ENCODE measurements at places on chromosomes 2 and 18.

DNA sequence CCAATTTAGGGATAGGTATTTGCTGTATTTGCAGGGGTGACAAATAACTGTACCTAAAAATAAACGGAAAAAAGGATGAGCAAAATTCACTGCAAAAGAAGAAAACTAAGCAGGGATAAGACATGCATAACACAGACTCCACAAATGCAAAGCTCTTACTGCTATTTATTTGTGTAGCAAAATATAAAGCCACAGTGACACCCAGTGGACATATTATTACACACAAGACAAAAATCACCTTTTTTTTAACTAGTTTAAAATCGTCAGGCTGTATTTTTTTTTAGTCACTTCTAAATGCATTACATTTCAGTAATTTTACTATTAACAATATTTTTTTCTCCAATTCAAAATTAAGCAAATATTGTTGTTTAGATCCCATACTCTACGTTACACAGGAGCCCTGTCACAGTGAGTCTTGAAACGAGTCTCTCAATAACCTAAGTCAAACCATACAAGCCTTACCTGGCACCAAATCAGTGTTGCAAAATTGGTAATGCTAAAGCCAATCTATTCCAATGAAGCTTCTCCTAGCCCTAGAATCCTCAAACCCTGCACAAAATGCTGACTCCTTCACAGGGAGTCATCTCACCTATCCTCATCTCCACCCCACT, 23.7 kb downstream of the METTL4 start:
- peak; percentile 80 for DNase-seq

DNA sequence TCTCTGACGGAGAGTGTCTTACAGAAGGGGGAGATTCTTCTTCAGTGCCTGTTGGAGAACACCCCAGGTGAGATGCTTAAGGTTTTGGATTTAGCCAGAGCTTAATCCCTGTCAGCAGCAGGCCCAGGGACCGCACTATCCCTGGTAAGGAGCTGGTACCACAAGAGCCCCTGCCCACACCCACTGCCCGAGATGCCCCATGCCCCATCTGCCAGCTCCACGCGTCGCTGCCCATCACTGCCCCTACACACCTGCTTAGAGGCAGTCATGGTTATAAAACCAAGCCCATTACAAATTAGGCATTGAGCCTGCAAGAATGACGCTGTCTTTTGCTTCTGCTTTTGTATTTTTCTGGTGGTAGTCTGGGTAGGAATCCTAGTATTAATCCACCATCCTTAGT, 21.7 kb downstream of the CEP68 start:
- DNase-seq, result peak; percentile 83

GRCh38 chr2:66467718-66468117, 32.8 kb downstream of the MEIS1 start:
- no peak for DNase-seq

DNA sequence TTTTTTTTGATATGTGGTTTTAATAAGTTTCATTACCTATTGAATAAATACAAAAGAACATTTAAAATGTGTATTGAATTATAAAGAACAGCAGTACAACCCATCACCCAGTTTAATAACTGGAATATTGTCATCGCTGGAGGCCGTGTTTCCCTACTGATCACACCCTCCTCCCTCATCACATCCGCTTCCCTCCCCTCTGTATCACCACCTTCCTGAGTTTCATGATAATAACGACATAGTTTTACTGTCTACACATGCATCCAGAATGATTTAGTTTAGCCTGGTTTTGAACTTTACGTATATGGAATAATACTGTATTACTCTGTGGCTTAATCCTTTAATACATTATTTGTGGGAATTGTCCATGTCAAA, 2.1 kb downstream of the SERPINB8 start:
- DNase-seq, result no peak

DNA sequence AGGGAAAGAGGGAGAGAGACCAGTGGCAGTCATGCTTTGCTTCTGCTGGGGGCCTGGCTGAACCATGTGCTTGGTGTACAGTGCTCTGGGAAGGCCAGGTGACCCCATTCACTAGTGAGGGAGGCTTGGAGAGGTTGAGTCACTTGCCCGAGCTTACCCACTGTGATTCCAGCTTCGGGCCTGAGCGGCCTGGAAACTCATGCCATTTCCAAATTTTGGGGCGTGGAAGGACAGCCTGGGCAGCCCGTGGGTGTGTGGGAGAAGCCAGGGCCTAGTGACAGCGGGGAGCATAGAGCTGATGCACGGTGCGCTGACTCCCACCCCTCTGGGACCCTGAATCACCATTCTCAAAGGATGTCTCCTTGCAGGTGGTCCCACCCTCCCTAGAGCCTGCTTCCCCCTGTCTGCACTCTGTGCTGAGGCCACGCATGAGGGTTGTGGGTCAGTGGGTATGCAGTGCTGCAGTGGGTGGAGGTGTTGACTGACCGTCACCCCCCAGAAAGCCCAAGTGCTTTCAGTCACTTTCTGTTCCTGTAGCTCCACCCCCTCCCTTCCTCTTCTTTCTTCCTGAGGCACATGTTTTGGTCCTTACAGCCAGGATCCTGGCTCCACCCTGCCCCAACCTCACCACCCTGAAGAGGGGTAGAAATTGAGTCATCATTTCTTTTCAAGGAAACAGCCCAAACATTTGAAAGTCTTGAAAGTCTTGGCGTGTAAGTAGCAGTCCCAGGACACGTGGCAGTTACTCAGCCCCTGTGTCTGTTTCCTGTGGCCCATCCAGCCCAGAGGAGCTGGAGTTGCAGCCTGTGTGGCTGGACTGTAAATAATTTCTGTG, 69.3 kb upstream of the MCFD2 start:
- DNase-seq, result peak; percentile 72

- no peak for DNase-seq
These were observed 135.4 kb downstream of the NBAS start for GRCh38 chr2:15425712-15426111.

GRCh38 chr2:239182981-239183791, 217.6 kb downstream of the HDAC4 start:
- DNase-seq, result no peak

DNA sequence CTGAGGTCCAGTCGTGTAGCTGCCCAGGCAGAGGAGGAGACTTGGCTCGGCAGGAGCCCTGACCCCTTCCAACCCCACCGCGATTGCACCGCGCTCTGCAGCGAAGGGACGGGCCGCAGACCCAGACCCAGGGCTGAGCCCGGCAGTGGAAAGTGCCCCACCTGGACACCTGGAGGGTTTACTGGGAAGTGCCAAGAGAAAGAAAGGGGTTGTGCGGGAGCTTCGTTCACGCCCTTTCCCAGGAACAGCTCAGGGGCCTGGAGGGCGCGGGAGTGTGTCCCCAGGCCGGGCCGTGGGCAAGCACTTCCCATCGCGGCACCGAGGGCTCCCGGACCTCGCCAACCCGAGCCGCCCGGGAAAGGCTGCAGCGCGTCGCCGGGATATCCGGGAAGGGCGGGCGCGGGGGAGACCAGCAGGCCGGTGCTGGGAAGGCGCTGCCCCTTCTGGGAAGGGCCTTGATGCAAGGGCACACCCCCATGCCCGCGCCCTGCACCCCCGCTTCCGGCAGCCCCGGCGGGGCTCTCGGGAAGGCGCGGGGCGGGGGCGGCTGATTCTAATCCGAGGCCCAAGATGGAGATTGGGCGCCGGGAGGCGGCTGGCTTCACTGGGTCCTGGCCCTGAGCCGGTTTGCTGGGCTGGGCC, 36.1 kb upstream of the MRPL33 start:
- no peak for DNase-seq

DNA sequence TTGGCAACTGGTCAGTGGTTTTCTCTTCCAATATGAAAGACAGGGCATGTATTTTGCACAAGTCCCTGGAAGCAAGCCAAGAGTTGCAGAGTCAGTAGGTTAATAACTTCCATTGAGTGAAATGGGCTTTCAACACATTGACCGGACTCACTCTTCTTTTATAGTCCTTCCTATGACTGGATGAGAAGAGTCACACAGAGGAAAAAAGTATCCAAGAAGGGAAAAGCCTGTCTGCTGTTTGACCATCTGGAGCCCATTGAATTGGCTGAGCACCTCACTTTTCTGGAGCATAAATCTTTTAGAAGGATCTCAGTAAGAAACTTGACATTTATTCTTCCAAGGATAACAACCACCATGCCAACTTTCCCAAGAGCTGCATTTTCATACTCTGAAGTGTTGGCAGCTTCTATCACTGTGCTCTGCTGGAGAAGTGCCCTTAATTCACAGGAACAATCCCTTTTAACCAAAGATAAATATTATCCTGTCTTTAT, 45.4 kb downstream of the RASGRP3 start:
- no peak for DNase-seq

GRCh38 chr2:152089238-152089637, 9.6 kb downstream of the CACNB4 start:
- no peak for DNase-seq

- no peak for DNase-seq
These were observed 193.1 kb downstream of the ZBTB7C start for GRCh38 chr18:48215876-48216638.

GRCh38 chr2:187079901-187080300, 230.9 kb upstream of the ZSWIM2 start:
- DNase-seq, result no peak

DNA sequence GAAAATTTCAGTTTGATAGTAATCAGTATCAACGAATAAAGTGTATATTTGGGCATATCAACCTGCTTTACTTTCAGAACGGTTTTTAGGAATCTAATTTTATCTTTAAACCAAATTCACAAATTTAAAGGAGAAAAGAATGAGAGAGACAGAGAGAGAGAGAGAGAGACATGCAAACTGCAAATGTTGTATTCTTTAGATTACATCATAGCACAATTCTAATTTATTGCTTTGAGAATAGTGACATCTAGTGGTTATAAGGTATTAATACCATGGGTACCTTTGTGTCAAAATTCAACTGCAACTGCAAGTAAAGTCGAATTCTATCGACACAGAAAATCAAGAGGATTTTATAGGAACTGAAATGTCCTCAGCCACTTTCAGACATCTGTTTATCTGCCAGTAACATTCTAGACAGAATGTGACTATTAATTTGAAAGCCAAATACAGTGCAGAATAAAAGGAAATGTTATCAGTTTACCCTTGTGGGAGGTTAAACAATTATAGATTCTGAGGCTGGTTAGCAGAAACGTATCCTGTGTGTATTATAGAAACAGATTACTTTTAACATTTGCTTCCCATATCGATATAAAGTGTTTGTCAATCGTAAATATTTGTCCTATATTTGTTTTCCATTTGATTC, 529.8 kb upstream of the VRK2 start:
- peak; percentile 54 for DNase-seq

DNA sequence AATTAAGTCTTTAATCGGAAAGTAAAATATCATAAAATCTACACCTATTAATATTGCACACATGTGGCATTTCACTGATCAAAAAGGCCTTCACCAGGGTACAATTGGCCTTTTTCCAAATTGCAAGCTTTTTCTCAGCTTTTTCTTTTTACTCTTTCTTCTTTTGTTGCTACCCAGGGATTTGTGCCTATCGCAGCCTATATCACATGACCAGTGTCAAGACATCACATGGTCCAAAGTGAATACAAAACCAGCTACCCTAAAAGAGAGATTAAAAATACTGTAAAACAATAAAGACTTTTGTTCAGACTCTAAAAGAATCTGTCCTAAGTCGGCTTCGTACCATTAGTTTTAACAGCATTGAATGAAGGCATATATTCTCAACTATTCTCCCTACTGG, 15.0 kb upstream of the OTX1 start:
- DNase-seq, result no peak

DNA sequence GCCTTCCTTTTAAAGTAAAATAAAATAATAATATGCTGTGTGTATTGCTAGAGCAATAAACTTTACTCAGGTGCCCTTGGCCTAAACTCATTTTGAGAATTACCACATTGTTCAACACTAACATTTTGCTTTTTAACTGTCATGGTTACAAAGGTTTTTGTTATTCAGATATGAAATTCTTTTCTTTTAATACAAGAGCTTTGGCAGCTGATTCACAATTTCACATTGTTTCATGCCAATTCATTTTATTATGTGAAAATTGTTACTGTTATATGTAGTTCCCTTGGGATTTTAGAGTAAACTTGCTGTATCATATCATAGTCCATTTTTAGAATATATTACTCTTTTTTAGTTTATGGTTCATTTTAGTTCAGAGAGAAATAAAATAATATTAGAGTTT, 65.8 kb upstream of the ZNF804A start:
- no peak for DNase-seq

GRCh38 chr2:219049282-219049681, 8.0 kb upstream of the CFAP65 start:
- DNase-seq, result no peak

- DNase-seq, result no peak
These were observed 8.7 kb downstream of the GLS start for GRCh38 chr2:190889175-190889943.

DNA sequence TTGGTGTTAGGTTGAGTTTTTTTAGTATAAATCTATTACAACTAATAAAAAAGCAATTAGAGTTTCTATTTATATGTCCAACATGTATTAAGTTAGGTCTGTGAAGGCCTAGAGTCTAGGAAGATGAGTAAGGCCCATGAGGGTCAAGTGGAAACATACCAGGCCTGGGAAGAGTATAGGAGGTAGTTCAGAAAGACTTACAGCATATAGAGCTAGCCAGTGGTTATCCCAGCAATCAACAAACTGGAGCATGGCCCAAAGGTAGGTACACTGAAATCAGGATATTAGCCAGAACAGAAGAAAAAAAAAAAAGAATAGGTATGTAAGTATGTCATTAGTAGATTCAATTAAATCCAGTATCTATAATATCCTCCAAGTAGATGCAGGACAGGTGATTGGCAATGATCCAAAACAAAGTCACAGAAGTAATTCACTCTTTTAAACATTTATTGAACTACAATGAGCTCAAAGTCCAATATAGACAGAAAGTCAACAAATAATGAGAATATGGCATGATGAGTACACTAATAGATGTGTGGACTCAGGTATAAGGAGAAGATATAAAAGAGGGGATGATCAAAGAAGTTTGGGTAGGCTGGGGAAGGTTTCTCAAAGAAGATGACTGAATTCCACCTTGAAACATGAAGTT, 70.3 kb downstream of the IKZF2 start:
- DNase-seq, result no peak

DNA sequence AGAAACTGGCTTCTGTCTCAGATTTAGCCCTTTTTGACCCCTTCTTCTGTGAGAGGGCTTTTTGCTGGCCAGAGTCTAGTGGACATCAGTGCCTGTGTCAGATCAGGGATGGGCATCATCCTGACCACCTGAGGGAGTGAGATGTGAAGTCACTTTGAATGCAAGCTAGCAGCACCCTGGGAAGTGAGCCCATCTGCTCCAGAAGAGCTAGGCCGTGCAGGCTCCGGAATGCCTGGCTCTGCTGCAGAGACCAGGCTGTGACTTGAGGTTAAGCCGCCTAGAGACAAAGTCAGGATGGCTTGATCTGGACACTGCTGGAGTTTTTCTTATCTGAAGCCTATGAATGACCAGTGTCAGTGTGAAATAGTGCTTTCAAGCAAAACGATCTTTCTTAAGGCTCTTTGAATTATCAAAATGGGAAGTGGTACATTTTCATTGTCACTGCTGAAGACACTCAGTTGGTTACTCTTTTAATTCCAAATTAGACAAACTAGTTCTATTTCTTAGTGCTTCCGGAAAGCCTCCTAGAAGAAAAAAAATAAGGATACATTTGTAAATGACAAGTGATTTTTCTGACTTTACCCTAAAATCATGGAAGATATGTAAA, 20.8 kb downstream of the DGUOK start:
- no peak for DNase-seq

GRCh38 chr2:54189539-54189938, 66.5 kb downstream of the TSPYL6 start:
- no peak for DNase-seq
